ENCODE measurements at places on chromosomes 3 and 15. TPM values are rescaled to one million over a fixed set of nuclear protein-coding genes. Genes with fewer than 3 reads are reported as not detected.
A peak's percentile ranks its signal among the peaks of the same experiment; 100 is the strongest.

GRCh38 chr15:68623301-68623892 lies 44.6 kb downstream of the CORO2B start:
- DNase-seq = no peak
- peaks cover 45% of the 10 kb centered on the region for H3K4me1 ChIP-seq
- no peak overlapping the region for H3K4me3 ChIP-seq
- H3K27ac ChIP-seq = no peak overlapping the region
- no peaks in the 10 kb centered on the region for H3K36me3 ChIP-seq

- no peak overlapping the region for H3K4me3 ChIP-seq
- H3K27ac ChIP-seq = peak overlapping the region; percentile 19
- H3K36me3 ChIP-seq = no peaks in the 10 kb centered on the region
- H3K4me1 ChIP-seq = peaks cover 19% of the 10 kb centered on the region
- no peak for DNase-seq
Measured at GRCh38 chr3:156388497-156389448, 166.1 kb downstream of the SSR3 start.

GRCh38 chr15:54580643-54581042 lies 602.4 kb downstream of the UNC13C start:
- H3K27me3 ChIP-seq = no peaks in the 10 kb centered on the region
- DNase-seq = no peak
- H3K36me3 ChIP-seq = no peaks in the 10 kb centered on the region
- no peak overlapping the region for H3K4me3 ChIP-seq
- no peaks in the 10 kb centered on the region for H3K4me1 ChIP-seq

DNA sequence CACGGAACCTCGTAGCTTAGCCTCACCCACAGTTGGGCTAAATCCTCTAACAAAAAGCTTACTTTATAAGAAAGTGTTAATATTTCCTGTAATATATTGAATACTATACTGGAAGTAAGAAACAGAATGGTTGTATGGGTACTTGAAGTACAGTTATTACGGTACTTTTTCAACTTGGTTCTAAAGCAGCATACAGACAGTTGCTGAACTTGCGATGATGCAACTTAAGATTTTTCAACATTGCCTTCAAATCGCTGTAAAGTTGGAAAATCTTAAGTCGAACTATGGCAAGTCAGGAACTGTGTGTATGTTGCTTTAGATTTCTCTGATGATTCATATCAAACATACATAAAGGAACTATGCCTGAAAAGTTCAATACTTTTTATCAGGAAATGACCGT lies 204.4 kb upstream of the C2CD4B start:
- no peaks in the 10 kb centered on the region for H3K36me3 ChIP-seq
- no peak for DNase-seq
- H3K27me3 ChIP-seq = peaks cover 2% of the 10 kb centered on the region
- no peak overlapping the region for H3K27ac ChIP-seq
- H3K4me3 ChIP-seq = no peak overlapping the region

Gene TLR9
- total RNA-seq = 0.37 TPM

Measured in glutamatergic neuron (in vitro differentiated cells).